Fibroblast of skin of left quadriceps (primary cell): ENCODE measurements at places on chromosomes 16 and 17.

DNA sequence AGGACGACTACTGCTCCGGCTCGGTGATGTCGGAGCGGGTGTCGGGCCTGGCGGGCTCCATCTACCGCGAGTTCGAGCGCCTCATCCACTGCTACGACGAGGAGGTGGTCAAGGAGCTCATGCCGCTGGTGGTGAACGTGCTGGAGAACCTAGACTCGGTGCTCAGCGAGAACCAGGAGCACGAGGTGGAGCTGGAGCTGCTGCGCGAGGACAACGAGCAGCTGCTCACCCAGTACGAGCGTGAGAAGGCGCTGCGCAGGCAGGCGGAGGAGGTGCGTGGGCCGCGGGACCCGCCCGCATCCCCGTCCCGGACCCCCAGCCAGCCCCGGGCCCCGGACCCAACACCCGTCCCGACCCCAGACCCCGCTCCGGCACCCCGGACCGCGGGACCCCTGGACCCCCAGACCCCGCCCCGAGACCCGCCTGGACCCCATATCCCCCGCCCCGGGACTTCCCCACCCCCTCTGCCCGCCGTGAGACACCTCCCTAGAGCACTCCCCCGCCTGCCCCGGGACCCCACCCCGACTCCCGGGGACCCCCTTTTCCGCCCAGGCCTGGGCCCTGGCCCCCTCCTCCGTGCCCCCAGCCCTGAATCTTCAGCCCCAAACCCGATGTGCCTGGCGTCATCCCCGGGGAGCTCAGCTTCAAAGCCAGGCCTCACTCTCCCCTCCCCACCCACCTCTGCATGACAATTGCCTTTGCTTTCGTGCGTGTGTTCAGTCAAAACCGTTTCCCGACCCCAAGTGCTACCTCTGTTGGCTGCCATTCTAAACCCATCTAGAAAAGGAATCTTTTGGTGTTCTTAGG, 594 bp downstream of the MAPK8IP3 start:
- DNase-seq: no peak

GRCh38 chr16:73572135-73572828, 524.4 kb upstream of the ZFHX3 start:
- no peak for DNase-seq

- DNase-seq: no peak
Observed at GRCh38 chr17:48745381-48746275, 17.1 kb upstream of the HOXB13 start.

GRCh38 chr17:56510554-56511342, 82.8 kb upstream of the NOG start:
- no peak for DNase-seq

GRCh38 chr17:10156599-10156947, 41.8 kb downstream of the GAS7 start:
- no peak for DNase-seq

DNA sequence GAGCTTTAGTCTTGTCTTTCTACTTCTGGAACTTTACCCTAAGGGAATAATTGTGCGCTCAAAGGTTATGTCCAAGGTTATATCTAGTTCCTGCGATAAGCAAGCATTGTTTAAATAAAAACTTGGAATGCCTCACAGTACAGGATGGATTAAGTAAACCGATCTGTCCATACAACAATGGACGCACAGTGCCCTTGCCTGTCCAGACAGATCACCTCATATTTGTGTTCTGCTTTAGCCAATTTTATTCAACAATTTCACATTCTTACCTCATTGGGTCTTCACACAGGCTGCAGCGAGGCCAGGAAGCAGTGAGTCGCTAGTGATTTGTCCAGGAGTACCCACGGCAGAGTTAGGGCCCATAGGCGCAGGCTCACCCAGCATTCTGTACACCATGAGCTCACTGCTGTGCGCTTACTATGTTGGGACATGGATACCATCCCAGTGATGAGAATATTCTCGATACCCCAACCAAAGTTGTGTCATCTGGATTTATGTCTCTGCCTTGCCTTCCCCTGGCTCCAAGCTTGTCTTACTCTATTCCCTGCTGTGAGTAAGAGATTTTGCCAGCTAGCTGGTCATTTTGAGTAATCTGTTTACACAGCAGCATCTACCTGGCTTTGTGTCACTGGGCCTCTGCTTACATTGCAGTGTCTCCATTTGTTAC, 39.8 kb downstream of the USP43 start:
- DNase-seq: no peak

- DNase-seq: no peak
Observed at GRCh38 chr17:2057175-2057759, 2.4 kb downstream of the HIC1 start.

- DNase-seq: no peak
Observed at GRCh38 chr16:49844359-49844758, 11.6 kb downstream of the ZNF423 start.

GRCh38 chr17:14352136-14352535, 51.3 kb downstream of the HS3ST3B1 start:
- no peak for DNase-seq

DNA sequence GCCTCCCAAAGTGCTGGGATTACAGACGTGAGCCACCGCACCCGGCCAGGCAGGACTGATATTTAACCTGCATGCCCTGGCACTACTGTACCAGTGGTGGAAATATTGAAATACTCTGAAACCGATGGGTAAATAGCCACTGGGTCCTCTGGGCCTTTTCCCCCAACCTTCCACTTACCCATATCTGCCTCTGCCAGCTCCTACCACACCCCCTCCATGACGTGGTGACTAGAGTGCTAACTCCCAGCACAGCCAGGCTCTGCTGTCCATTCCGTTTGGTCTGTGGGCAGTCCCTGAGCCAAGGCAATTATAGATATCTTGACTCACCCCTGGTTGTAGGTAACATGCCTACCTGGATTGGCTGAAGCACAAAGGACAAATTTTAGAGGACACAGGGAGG, 187.8 kb downstream of the PRKCB start:
- no peak for DNase-seq

DNA sequence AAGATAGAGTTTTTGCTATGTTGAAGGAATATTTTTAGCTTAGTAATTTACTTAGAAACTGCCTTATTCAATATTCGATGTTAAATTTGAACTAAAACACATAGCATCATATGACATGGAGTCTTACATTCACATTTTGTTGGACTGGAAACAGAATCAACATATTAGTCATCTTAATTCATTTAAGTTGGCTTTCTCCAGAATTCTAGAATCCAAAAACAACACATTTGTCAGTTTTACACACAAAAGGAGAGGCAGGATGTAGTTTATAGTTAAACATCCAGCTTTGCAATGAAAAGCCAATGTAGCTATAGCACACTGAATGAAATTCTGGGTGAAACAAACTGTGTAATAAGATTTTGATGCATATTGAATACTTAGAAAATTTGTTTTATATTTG, 43.3 kb downstream of the WWOX start:
- no peak for DNase-seq

GRCh38 chr17:49576088-49576916, 631 bp downstream of the NXPH3 start:
- no peak for DNase-seq

DNA sequence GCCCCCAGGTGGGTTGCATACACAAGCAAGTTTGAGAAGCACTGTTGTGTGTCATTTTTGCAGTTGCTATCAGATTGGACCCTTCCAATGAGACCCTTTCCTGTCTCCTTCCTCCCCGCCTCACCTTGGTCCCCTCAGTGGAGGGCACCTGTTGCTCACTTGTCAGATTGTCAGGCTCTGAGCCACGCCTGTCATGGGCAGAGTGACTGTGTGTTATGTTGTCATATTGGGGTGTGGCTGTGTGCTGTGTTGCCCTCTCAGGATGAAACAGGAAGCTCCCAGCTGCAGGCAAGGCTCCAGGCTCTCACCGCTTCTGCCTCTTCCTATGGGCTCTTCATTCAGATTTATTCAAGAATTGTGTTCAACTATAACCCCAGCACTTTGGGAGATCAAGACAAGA, 302.9 kb downstream of the CPPED1 start:
- no peak for DNase-seq

GRCh38 chr17:80727409-80727755, 182.7 kb downstream of the RPTOR start:
- DNase-seq: no peak

- peak; percentile 21 for DNase-seq
Observed at GRCh38 chr16:74107795-74108610, 188.6 kb upstream of the PSMD7 start.

DNA sequence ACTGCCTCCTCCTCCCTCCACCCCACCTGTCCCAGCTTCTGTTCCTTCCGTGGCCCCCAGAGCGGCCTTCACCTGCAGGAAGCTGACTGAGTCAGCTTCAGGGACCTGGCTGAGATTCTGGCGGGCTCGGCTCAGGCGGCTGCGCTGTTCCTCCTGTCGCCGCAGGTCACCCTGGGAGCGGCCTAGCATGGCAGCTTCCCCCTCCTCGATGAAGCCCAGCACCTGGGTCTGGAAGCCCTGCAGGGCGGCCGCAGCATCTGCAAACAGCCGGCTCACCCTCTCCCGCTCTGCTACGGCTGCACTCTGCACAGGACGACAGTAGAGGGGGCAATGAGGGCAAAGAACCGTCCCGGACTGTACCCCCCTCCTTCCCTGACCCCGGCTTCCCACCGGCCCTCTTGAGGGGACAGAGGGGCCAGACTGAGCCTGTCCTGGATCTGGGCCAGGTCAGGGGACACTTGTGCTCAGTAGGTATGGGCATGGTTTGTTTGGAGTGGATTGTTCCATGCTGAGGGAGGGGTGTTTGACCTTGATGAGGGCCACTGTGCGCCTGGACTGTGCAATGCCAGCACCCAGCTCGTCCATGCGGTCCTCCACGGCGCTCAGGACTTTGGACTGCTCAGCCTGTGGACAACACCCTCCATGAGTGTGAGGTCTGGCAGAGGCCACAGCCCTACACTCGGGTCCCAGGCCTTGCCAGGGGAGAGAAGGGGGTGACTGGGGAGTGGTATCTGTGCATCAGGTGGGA, 2.0 kb downstream of the TRIM47 start:
- DNase-seq: no peak

DNA sequence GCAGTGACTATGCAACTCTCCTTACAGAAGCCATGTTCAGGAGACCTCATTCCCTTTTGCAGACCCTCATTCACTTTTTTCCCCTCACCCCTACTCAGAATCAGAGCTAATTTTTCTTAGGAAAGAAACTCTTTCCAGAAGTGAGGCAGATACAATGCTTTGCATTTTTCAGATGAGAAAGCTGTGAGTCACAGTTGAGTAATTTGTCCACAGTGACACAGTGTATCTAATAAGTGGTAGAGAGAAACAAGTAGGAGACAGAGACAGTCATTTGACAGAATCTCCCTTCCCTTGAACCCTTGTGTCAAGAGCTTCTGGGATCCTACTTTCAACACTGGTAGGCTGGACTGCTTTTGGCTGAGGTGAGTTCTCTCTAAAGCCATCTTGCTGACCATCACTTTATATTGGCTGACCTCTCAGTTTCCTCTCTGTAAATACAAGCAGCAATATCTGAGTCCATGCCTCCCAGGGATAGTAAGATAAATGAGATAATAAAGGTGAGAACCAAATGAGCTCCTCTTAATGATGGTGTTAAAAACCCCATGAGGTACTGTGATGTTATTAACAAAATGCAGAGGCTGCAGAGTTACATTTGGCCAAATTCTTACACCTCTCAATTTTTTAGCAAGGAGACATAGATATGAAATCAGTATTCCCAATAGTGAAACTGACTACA, 130.8 kb downstream of the CA10 start:
- DNase-seq: peak; percentile 57

DNA sequence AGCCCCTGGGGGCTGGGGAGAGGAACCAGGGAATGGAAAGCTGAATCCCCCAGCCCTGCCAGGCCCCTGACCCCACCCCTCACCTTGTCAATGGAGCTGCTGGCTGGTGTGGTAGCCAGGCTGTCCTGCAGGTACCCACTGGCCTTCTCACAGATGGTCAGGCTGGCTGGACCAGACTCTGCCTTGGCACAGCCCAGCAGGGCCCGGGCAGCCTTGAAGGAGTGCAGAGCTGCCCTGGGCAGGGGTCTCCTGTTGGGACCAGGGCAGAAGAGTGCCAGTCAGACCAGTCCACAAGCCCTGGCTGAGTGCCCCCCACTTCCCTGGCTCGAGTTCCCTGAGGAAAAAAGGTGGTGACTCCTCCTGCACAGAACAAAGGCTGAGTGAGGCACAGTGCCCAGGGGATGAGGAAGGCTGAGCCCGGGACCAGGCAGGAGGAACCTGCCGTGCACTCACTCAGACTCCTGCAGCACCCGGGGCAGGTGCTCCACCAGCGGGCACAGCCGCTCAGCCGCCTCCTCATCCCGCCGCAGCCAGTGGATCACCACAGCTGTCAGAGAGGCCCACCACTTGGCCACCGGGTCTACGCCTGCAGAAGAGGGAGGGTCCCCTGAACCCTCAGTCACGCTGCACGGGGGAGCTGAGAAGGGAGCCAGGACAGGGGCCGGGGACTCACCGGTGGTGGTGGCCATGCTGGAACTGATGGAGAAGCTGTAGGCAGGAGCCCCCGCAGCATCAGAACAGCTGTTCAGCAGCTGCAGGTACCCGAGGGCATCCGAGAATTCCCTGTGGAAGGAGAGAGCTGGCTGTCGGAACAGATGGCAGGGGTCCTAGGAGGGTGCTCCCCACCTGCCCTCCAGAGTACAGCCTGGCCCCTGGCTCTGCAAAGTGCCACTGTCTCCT, 22.4 kb downstream of the SREBF1 start:
- no peak for DNase-seq

DNA sequence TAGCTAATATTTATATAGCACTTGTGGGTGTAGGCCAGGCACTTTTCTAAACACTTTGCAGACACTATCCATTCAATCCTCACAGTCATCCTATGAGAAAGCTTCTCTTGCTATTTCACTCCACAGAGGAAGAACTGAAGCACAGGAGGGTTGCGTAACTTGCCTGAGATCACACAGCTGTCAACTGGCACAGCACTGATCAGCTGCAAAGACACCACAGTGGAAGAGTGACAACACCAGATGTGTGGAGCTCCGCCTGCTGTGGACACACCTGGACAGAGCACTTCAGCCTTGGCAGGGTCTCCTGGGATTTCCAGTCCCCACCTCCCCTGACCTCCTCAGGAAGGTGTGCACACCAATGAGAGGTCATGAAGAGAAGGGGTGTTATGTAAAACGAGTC, 13.3 kb upstream of the CNEP1R1 start:
- no peak for DNase-seq

- DNase-seq: no peak
Observed at GRCh38 chr17:81417049-81417878, 22.0 kb downstream of the BAHCC1 start.

DNA sequence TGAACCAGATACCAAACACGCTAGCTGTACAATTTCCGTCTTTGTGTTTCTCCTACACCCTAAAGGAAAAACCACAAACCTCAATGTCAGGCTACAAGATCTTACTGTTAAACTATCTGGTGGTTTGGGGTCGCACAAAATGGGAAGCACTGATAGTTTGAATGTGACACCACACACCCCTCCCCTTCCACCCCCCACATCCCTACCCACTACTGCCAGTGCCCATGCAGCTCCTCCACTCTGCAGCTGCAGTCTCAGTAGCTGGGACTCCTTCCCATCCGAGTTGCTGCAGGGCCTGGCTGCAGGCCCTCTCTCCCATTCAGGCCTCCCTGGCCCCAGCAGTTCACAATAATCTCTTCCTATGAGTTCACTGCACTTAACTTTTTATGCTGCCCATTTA, 18.4 kb downstream of the TRAP1 start:
- DNase-seq: no peak

DNA sequence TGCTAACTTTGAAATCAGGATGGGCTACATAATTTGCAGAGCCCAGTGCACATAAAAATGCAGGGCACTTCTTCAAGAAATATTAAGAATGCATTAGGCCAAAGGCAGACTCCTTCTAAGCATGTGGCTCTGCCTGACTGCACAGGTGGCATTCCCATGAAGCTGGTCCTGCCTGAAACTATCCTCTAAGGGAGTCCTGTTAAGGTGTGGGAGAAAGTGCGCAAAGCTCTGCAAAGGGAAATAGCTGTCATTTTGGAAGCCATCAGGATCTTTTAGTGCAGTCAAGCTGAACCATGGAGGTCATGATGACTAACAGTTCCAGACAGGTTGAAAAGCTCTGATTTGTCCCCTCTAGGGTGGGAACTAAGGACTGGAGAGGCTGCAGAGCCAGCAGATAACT, 41.9 kb upstream of the CRHR1 start:
- DNase-seq: no peak
